ENCODE measurements at places on chromosomes 16 and 17. TPM values are rescaled to one million over a fixed set of nuclear protein-coding genes. Genes with fewer than 3 reads are reported as not detected.

DNA sequence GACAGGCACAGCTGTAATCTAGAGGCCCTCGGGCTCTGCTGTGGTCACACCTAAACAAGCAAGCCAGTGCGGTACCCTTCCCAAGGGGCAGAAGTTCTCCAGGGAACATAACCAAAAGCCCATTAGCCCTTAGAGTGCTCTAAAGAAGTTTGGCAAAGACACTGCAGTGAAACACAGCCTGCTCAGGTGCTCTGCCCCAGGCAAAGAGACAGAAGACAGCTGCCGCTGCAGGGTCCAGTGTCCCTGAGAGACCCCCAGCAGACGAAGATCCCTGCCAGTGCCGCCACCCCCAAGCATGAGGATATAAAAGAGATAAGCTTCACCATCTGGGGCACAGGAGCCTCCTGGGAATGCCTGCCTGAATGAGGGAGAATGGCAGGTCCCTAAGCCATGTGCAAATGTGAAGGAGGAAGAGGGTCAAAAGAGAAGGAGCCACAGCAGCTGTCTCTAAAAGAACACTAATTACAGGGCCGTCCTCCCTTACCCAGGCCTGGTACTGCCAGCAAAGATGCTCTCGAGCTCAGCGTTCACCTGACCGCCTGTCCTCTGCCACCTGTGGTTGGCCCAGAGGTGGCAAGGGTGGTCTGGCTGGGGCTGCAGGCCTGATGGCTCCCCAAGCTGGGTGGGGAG is 29.7 kb downstream of the CUEDC1 start:
- DNase-seq = no peak

GRCh38 chr16:27472091-27473020 is 70.4 kb downstream of the IL21R start:
- DNase-seq = no peak

DNA sequence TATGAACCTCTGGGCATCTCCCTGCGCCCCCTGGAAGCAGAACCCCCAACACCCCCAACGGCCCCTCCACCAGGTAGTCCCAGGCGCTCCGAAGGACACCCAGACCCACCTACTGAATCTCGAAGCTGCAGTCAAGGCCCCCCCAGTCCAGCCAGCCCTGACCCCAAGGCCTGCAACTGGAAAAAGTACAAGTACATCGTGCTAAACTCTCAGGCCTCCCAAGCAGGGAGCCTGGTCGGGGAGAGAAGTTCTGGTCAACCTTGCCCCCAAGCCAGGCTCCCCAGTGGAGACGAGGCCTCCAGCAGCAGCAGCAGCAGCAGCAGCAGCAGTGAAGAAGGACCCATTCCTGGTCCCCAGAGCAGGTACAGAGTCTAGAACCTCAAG is 1.5 kb downstream of the BCL6B start:
- DNase-seq = no peak

- peak; percentile 53 for DNase-seq
These were observed at the start of gene RNF157 for GRCh38 chr17:76240461-76241203. RNF157 (minus strand) TSS chr17:76240493; CDS start chr17:76240240, 253 bp downstream.

DNA sequence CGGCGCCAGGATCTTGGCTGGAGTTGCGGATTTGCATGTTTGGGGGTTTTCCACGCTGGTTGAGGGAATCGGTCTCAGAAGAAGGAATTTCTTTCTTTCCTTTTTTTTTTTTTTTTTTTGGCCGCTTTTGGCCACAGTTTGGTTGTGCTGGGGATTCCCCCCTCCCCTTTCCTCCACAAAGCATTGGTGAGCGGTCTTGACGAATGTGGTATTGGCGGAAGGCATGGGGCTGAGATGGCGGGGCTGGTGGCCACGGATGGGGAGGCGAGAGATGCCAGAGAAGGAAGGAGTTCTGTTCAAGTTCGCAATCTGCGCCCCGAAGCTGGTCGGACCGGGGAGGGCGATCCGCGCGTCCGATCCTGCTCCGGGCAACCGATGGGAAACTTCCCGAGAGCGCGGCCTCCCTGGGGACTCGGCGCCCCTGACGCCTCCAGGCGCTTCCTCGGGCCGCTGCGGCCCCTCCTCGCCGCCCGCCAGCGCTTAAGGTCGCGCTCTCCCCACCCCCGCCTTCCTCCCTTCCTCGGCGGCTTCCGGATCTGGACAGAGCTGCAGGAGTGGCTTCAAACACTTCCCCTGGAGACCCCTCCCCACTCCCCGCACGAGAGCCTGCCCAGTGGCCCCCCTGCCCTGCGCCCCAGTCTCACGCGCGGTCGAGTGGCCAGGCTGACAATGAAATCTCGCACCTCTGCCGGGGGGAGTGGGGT is 43.2 kb downstream of the RAI1 start:
- peak; percentile 29 for DNase-seq

GRCh38 chr17:3669548-3669947 is 936 bp downstream of the EMC6 start:
- DNase-seq = no peak

DNA sequence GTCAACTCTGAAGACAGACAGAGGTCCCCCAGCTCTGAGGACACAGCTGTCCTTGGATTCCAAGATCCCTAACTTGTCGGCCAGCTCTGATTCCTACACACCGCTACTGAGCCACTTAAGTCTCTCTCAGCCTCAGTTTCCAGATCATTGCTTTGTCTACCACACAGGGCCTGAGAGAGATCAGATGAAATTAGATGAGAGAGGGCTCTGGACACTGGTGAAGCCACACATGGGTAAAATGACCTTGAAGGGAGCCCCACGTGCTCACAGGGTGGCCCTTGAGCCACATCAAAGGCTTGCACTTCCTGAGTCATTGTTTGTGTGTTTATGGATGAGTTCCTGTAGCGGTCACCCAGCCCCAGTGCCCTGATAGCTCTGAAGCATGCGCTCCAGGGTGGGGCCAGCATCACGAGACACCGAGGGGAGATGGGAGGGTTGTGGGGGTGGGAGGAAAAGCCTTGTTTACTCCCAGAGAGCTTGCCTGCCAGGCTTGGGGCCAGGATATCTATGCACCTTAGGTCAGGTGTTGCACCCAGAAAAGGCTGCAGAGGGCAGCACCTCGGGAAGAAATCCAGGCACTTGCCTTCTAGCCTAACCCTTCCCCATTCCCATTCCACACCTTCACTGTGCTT is 32.7 kb upstream of the SLC6A2 start:
- no peak for DNase-seq

DNA sequence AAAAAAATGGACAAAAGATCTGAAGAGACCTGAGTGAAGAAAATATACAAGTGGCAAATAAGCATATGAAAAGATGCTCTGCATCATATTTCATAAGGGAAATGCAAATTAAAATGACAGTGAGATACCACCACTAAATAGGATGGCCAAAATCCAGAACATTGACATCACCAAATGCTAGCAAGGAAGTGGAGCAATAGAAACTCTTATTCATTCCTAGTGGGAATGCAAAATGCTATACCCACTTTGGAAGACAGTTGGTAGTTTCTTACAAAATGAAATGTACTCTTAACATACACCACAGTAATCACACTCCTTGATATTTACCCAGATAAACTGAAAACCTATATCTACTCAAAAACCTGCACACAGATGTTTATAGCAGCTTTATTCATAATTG is 33.6 kb downstream of the DHRS7B start:
- DNase-seq = no peak

- no peak for DNase-seq
These were observed 18.6 kb downstream of the NOD2 start for GRCh38 chr16:50711862-50712559.

GRCh38 chr17:4583782-4584100 is 588 bp upstream of the SMTNL2 start:
- DNase-seq = peak; percentile 19

The JUP gene
- 0.33 TPM for total RNA-seq

The WIPF2 gene
- 13.0 TPM for total RNA-seq

The CRYM gene
- total RNA-seq = not detected

The COASY gene
- 93.3 TPM for total RNA-seq

The ATP6V0C gene
- 81.9 TPM for total RNA-seq

The HASPIN gene
- 21.8 TPM for total RNA-seq

Measured in activated naive CD4-positive, alpha-beta T cell treated with anti-CD3 and anti-CD28 coated beads for 36 hours (primary cell).